ENCODE measurements at places on chromosomes 16 and 17.

DNA sequence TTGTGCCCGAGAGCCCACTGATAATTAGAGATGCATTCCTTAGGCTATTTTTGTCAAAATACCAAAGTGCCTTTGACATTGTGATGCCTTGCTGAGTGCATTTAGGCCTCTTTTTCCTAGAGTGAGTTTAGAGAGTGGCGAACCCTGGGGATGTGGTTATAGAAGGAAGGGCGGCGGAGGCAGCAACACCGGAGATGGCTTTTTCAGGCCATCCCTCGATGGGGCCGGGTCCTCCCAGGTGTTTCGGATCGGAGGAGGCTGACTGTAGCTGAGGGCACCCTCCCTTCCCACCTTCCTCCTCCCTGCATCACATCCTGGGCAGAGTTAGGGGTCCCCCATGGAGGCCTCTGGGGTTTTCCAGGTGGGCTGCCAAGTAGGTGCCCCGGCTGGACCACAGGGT lies 6.6 kb upstream of the SNAI3 start:
- DNase-seq: no peak

DNA sequence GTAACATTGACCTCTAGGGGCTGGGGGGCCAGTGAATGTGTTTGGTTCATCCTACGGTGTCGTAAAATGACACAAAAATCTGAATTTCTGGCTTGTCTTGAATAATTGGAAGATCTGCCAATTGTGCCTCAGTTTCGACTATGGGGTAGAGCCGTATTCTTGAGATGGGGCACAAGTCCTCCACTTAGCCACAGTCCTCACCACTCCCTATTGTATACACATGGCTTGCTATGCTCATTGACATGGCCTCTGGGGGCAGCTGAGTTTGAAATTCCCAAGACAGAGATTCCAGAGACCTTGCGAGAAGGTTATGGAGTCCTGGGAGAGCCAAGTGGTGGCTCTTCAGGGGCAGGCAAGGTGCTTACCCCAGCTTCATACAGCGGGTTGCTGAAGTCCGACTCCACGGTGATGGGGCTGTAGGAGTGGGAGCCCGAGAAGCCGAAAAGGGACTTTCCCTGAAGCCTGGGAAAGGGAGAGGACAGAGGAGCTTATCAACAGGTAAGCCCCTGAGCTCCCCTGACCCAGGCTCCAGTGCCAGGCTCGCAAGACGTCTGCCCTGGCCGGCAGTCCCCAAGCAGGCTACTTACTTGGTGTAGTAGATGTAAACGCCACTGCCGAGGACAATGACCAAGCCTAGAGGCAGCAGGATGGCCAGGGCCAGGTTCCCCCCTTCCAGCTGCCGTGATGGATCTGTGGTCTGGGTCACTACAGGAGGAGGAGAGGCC lies 9.0 kb upstream of the CDIPT start:
- DNase-seq: no peak

DNA sequence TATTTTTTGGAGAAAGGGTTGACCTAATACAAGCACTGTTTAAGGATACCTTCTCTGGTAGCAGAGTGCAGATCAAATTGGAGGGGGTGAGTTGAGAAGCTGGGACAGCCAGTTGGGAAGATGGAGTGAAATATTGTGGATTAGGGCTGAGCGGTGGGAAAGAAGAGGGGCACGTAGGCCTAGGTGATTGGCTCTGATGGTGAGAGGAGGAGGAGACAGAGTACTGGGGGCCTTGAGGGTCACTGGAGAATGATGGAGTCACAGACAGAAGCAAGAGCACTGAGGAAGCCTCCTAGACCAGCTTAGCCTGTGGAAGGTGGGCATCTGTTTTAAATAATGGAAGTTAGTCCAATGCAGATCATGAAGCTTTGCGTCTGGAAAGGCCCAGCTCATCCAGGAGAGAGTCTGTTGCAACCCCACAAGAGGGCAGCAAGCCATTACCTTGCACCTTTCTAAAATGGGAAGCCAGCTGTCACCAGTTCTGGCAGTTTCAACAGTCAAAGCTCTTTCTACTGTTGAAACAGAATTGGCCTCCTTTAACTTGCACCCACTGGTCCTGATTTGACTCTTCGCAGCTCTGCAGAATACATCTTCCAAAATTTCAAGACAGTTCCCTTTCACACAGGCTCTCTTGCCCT lies 11.8 kb downstream of the SLC9A5 start:
- DNase-seq: no peak

DNA sequence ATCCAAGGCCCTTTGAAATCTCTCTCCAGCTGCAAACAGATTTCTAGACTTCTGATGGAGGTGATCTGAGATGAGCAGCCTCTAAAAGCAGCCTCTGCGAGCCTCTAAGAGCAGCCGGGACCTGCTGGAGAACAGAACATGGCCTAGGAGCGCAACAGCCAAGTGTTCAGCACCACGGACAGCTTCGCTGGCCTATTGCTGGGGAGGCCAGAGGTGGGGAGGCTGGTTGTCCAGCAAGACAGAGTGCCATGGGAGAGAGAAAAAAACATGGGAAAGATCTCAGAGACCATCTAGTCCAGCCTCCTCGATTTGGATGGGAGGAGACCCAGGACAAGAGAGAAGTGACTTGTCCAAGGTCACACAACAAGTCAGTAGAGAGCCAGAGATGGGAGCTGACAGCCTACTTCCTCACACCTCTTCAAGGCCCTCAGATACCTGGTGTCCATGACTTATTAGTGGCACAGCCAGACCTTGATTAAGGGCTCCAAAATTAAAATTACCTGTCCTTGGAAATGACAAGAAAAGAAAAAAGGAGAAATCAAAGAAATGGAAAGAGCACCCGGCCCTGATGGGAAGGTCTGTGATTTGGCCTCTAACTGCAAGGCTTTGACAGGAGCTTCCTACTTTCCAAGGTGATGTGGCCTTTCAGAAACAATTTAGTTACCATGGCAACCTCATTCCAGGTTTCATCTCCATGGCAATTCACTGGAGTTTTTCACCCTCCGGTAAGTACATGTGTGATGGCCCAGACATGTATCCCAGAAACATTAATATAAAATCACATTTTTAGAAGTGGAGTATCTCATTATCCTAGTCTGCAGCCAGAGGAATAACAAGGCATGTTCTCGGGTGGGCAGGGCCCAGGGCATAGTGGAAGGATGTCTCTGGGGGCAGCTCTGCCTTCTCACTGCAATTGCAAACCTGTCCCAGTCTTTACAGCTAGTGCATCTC lies 14.5 kb downstream of the RPRML start:
- no peak for DNase-seq

DNA sequence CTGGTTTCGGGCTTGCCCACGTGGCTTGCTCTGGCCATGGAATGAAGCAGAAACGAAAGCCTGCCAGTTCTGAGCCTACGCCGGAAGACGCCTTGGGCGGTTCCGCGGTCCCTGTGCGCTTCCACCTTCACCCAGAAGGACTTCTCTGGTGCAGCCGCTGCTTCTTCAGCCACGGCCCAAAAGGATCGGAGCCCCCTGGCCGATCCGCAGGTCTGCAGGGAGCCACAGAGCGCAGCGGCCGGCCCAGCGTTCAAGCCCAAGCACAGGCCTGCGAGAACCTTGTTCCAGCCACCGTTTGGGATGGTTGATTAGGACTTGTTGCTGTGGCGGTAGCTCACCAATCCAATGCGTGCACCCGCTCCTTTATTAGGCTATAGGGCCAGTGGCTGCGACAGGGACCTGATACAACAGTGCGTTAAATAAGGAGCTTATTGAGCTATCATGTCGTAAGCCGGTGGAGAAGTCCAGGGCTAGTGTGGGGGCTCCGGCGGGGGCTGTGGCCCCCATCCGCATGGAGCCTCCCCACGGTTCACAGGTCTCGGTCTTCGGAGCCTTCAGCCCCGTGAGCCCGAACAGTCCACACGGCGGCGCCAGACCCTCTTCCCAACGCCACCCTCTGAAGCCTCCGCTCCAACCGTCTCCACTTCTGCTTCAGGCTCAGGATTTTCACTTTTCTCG lies 10.2 kb upstream of the MPP2 start:
- no peak for DNase-seq

DNA sequence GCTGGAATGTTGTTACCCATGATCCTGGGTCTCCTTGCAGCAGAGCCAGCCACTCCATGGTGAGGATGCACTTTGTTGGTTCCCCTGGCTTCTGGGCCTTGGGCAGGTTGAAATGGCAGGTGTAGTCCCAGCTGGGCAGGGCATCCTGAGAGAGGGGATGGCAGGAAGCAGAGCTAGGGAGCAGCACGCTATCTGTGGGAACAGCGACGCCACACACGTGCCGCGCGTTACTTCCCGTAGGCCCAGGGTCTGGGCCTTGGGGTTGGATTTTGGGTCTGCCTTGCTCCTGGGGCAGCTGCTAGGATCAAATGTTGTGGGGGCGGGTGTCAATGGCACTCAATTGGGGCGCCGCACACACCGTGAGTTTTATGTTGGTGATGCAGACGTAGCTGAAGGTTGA lies 368.0 kb downstream of the CPPED1 start:
- DNase-seq: no peak

DNA sequence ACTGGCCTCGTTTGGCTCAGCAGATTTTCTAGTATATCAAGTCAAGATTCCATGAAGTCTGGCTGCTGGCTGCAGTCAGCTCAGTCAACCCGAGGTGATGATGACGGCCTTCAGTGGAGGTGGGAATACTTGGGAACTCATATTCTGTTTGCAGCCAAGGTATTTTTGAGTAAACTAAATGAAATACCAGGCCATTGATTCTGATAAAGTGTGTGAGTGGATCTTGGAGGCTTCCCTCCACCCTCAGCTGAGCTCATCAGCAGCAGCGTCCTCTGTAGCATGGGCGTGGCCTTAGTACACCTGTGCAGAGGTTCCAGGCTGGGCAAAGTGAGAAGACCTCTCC lies 22.0 kb upstream of the TACO1 start:
- no peak for DNase-seq

GRCh38 chr17:20197272-20197926 lies 188.2 kb downstream of the SPECC1 start:
- DNase-seq: no peak

DNA sequence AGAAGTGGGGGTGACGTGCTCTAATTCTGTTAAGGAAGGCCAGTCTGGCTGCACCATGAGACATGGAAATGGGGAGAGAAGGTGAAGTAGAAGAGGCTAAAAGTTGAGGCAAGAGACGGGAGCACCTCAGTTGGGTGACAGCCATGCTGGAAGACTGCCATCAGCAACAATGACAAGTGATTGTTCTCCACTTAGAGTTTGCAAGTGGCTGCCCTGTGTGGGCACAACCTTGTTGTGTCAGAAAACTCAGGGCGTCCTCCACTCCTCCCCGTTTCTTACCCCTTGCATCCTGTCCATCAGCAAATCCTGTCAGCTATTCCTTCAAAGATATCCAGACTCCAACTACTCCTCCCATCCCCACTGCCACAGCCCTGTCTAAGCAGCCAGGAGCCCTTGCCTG lies 17.6 kb downstream of the CES1 start:
- DNase-seq: no peak

DNA sequence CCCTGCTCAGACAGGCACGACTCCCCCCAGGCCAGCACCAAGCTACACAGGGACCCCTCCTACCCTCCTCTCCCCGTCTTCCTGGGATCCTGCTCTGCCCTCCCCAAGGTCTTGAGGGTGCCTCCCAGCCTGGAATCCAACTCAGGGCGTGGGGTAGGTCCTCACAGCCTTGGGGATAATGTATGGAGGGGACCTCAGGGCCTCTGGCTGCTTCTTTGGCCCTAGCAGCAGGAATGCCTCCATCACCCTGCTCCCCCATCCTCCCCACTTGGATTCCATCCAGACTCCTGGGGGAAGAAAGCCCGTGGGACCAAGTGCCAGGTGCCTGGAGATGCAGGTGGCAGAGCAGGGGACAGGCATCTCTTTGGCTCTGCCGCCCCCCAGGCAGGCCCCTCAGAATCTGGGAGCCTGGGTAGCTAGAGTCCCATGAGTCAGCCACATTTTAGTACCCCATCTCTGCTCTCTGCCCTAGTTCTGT lies 10.7 kb upstream of the STAC2 start:
- DNase-seq: no peak

DNA sequence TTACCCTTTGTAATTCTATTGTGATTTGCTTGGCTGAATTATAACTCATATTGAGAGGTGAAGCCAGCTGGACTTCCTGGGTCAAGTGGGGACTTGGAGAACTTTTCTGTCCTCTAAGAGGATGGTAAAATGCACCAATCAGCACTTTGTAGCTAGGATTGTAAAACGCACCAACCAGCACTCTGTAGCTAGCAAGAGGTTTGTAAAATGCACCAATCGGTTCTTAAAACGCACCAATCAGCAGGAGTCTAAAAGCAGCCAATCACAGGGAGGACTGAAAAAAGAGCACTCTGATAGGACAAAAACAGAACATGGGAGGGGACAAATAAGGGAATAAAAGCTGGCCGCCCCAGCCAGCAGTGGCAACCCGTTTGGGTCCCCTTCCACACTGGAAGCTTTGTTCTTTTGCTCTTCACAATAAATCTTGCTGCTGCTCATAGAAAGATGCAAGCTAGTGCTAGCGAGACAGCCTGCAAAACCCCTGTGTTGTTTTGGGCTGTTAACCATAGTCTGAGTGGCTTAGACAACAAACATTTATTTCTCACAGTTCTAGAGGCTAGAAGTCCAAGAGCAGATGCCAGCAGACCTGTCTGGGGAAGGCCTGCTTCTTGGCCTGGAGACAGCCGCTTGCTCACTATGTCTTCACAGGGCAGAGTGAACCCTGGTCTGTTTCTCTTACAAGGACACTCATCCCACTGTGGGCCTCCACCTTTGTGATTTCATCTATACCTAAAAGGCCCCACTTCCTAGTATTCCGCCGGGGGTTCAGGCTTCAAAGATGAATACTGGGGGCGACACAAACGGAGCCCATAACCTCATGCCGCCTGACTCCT lies 39.0 kb upstream of the CRISPLD2 start:
- no peak for DNase-seq

DNA sequence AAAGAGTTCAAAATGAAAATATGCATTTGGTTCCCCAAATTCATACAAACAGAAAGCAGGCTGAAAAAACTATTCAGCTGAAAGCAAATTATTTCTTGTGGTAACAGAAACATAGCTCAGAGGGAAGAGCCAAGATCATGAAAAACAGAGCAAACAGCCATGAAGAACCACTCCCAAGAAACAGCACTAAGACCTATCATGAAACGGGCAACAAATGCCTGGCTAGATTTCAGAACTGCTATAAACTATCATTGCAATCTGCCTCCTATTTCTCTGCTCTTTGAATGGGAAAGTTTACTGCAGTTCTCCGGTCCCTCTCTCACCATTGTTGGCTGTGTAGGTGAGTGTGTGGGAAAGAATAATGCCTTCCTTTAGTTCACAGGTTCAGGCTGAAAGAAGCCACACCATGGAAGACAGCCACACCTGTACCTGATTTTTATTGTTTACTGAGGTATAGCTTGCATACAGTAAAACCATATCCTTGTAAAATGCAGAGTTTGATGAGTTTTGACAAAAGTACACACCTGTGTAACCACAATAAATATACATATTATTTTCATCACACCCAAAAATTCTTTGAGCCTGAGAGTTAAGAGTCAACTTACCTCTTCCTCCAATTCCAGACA lies 48.2 kb downstream of the CEP112 start:
- no peak for DNase-seq

GRCh38 chr16:55272744-55273143 lies 51.3 kb upstream of the IRX6 start:
- no peak for DNase-seq

GRCh38 chr16:49491771-49492761 lies 118.5 kb downstream of the C16orf78 start:
- no peak for DNase-seq

- DNase-seq: no peak
Measured at GRCh38 chr17:44084921-44085320, 14.4 kb downstream of the G6PC3 start.

All from thoracic aorta (tissue), 2 donors.